Muscle of leg (tissue), 16 donors: ENCODE measurements at places on chromosomes 2 and 18. TPM values are rescaled to one million over a fixed set of nuclear protein-coding genes. Genes with fewer than 3 reads are reported as not detected.

GRCh38 chr2:8684878-8685696, 3.2 kb downstream of the ID2 start:
- H3K4me3 ChIP-seq: peak overlapping the region; percentile 44
- peak overlapping the region; percentile 59 for H3K27ac ChIP-seq
- DNase-seq: peak; percentile 43
- peaks cover 26% of the 10 kb centered on the region for H3K4me1 ChIP-seq
- peaks cover 20% of the 10 kb centered on the region for H3K27me3 ChIP-seq

DNA sequence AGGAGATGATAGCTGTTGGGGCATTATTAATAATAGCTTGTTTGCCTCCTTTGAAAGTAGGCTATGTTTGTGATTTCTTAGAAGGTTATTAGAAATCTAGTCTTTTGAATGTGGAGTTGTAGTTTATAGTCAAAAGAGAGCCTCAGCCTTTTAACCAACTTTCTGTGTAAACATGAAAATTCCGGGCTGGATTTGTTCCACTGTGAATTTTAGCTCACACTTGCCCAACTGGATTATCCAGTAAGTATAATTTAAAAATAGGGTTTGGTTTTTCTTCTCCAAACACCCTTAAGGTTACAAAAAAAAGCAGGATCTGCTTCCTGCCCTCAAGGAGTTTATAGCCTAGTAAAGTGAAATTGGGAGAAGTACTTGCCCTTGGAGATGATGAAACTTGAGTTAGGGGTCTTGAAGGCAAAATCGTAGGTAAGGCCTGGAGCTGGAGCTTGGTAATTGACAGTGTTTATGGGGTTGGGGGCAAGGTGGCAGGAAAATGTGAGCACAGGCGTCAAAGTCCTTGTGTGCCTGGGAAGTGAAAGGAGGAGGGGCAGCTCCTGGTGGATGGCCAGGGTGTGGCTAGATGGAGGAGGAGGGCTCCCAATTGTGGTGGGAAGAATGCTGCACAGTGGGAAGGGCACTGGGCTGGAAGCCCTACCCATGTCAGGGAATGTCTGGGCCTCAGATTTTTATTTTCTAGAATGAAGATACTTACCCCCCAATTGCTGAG, 21.3 kb downstream of the ITGA6 start:
- no peak overlapping the region for H3K27ac ChIP-seq
- DNase-seq: no peak
- no peaks in the 10 kb centered on the region for H3K36me3 ChIP-seq
- peaks cover 5% of the 10 kb centered on the region for H3K4me1 ChIP-seq
- H3K27me3 ChIP-seq: no peaks in the 10 kb centered on the region

GRCh38 chr2:237939251-237939650, 27.6 kb upstream of the UBE2F start:
- no peak overlapping the region for H3K27ac ChIP-seq
- H3K4me3 ChIP-seq: no peak overlapping the region
- no peaks in the 10 kb centered on the region for H3K27me3 ChIP-seq
- no peak for DNase-seq

Gene IL1F10
- not detected for total RNA-seq

Gene YPEL5
- 33.4 TPM for total RNA-seq

DNA sequence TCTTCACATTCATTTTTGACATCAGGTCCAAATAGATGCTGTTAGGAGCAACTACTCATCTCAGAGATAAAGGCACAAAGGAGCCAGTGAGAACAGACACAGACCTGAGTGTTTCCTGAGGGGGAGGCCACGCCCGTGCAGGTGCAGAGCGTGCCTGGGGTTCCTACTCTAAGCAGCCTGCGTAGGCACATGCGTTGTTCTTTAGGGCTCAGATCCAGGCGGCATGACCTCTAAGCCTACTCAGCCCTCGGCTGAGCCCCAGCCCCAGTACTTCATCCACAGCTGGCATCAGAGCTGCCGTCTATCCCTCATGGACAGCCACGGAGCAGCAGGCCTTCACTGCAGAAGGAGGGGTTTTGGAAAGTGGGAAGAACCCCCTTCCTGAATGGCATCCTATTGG, 54.9 kb upstream of the PXDN start:
- H3K27ac ChIP-seq: no peak overlapping the region
- no peak overlapping the region for H3K4me3 ChIP-seq
- no peak for DNase-seq
- peaks cover 2% of the 10 kb centered on the region for H3K27me3 ChIP-seq

Gene IL18RAP
- total RNA-seq: 0.35 TPM

GRCh38 chr2:15145046-15145817, 415.9 kb downstream of the NBAS start:
- no peaks in the 10 kb centered on the region for H3K27me3 ChIP-seq
- no peak for DNase-seq
- H3K4me3 ChIP-seq: no peak overlapping the region
- no peaks in the 10 kb centered on the region for H3K36me3 ChIP-seq
